ENCODE measurements at places on chromosomes 12 and 14.
A peak's percentile ranks its signal among the peaks of the same experiment; 100 is the strongest.

DNA sequence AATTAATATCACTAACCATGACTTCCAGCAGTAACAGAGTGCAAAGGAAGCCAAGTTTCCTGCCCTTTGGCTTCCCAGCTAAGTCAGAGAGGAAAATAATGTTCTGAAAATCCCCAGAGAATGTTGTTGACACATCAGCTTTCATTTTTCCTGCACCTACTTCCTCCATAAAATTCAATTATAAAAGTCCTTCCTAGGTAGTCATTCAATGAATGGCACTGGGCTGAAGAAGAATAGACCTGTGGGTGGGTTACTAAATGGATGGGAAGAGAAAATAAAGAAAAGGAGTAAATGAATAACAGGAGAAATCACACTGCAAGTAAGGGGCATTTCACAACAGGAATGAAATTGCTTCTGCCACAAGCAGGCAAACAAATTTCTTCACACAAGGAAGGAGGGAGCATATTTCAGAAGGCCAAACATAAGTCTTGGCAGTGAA, 73.2 kb upstream of the MDM1 start:
- no peak for DNase-seq

- DNase-seq: no peak
Measured at GRCh38 chr14:67957946-67958345, 138.4 kb downstream of the RAD51B start.

- no peak for DNase-seq
Measured at GRCh38 chr12:26046203-26046602, 78.6 kb downstream of the BHLHE41 start.

DNA sequence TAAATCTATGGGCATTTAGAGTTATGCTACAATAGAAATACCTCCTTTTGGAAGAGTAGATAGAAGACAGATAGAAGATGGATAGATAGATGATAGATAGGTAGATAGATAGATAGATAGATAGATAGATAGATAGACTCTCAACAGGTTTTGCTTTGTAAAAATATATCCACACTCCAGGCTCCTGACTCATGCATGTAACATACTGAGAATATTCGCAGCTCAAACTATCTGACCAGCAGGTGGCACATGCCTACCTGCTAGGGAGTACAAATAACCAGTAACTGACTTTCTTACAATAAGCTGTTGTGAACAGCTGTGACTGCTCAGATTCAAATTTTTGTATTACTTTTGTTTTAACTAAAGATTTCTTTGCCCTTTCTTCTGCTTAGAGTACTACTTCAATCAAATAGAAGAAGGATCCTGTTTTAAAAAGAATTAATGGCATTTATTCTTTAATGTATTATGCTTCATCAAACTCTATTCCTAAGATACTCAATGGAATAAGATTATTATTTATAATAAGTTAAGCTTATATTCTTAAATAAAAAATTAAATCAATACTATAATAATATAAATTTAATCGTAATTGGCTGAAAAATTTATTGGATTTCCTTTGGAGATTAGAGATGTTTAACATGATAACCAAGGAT, 15.8 kb upstream of the CPNE8 start:
- DNase-seq: no peak

- DNase-seq: no peak
Measured at GRCh38 chr14:44995196-44995595, 33.2 kb downstream of the TOGARAM1 start.

- no peak for DNase-seq
Measured at GRCh38 chr14:54486685-54487084, 2.1 kb downstream of the GMFB start.

- DNase-seq: no peak
Measured at GRCh38 chr12:76047060-76047459, 15.5 kb upstream of the PHLDA1 start.

- no peak for DNase-seq
Measured at GRCh38 chr14:101726295-101726953, 35.1 kb upstream of the PPP2R5C start.

DNA sequence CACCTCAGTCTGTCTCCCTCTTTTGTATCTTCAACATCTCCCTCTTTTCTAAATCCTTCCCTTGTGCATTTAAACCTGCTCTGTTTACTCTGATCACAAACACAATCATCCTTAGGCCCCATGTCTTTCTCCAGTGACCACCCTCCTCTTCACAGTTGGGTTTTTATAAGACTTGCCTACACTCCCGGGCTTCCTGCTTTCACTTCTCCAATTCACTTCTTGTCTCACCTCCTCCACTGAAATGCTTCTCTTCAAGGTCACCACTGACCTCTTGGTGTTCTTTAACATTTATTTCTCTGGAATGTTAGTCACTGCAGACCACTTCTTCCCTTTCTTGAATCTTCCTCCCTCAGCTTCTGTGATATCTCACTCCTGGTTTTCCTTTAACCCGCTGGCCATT, 8.7 kb upstream of the SMCO2 start:
- DNase-seq: no peak

GRCh38 chr12:51163795-51164194, 9.1 kb downstream of the TFCP2 start:
- no peak for DNase-seq

GRCh38 chr12:75212072-75212471, 2.4 kb upstream of the KCNC2 start:
- DNase-seq: no peak

DNA sequence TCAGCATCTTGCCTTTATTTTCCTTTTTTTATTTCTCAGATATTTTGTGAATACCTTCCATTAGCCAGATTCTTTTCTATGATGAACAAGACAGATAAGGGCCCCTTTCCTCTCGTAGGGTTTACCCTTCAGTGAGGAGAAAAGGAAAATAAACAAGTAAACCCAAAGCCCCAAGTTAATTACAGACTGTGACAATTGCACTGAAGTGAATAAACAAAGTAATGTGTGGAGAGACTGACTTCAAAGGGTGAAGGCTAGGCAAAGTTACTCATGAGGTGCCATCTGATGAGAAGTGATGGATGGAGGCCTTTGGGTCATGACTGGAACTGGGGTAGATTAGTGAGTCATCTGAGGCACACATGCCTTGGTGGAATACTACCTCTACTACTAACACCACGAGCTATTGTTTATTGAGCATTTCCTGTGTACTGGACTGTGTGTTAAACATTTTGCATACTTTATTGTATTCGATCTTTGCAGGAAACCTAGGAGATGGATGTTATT, 143.4 kb upstream of the PRICKLE1 start:
- DNase-seq: no peak

DNA sequence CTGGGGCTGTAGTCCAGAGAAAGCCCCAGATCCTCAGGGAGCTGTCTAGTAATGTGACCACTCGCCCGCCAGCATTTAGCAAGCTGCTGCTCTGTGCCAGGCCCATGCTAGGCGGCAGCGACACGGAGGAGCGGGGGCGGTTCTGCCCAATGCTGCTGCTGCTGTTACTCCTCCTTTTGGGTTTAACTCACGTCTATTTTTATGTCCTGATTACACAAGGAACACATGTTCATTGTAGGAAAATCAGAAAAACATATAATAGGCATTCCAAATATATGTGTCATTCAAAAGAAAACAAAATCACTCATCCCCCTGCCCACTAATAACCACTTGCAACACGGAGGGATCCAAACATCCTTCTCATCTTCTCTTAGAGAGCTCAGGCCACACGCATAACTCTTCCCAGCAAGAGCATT, 30.4 kb downstream of the CCDC92 start:
- DNase-seq: no peak

- DNase-seq: no peak
Measured at GRCh38 chr12:6824901-6825381, 3.3 kb upstream of the P3H3 start.

DNA sequence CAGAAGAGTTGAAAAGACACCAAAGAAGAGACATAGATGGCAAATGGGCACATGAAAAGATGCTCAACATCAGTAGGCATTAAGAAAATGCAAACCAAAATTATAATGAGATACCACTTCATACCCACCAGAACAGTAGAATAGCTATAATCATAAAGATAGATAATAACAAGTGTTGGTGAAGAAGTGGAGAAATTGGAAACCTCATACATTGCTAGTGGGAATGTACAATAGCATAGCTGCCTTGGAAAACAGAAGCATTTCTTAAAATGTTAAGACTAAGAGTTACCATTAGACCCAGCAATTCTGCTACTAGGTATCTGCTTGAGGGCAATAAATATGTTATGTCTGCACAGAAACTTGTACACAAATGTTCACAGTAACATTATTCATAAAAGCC, 78.8 kb downstream of the ACADS start:
- no peak for DNase-seq

DNA sequence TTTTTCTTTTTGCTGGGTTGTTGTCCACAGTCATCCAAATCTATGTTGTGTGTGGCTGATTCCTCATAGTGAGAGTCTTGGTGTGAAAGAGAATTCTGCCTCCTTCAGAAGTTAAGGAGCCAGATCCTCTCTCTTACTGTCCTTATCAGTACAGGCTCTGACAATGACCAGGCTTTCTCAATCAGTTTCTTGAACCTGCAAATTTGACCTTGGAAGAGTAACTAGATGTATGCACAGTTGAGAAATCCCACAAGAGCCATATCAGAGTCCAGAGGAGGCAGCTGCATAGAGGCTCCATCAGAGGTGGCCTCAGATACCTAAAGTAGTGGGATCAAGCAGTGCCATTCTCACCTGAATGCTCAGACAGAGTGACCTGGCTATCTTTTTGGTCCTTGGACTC, 5.5 kb upstream of the GALC start:
- DNase-seq: no peak

- no peak for DNase-seq
Measured at GRCh38 chr12:6839482-6840201, 1.1 kb upstream of the GNB3 start.

DNA sequence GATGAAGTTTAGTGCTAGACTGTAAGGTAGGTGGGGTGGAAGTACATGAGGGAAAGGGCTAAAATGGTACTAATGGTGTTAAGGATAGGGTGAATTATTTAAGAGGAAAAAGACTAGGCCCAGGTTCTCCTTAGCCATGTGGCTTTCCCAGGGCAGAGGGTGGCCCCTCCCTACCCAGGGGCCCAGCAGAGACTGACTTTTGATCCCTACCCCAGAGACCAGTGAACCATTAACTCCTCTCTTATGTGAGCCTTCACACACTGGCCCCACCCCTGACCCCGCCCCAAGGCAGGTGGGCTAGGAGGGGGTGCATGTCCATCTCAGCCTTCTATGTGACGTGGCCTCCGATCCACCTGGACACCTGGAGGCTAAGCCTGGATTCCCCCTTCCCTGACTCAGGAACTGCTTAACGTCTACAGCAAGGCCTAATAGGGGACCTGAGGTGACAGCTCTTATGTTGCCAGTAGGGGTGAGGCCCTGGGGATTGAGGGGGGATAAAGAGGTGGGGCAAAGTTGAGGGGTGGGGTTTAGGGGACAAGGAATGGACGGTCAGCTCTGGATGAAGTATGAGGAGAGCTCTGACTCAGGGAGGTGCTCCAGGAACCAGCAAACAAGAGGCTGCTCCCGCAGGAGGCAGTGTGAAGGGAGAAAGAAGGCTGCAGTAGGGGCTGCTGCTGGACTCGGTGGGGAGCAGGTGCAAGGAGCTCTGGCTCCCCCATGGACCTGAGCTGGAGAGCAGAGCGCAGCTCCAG, 757 bp downstream of the SLC39A5 start:
- no peak for DNase-seq

DNA sequence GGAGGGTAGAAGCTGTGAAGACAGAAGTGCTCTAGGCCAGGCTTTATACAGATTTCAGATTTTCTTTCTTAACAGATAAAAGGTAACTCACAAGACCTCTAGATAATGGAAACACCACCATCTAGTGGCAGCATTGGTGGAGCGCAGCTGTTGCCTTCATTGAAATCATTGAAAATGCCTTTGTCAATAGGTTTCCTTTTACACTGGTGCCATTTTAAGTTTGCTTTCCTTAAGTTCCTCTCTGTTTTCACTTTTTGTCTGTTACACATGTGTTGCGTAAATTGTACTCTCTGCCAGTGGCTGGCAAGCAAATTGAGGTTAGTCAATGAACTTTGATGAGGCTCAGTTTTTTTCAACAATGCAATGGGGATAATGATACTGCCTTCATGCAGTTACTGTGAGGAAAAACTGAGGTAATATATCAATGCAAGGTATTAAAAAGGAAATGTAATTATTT, 31.1 kb downstream of the ALDH1L2 start:
- DNase-seq: peak; percentile 46

DNA sequence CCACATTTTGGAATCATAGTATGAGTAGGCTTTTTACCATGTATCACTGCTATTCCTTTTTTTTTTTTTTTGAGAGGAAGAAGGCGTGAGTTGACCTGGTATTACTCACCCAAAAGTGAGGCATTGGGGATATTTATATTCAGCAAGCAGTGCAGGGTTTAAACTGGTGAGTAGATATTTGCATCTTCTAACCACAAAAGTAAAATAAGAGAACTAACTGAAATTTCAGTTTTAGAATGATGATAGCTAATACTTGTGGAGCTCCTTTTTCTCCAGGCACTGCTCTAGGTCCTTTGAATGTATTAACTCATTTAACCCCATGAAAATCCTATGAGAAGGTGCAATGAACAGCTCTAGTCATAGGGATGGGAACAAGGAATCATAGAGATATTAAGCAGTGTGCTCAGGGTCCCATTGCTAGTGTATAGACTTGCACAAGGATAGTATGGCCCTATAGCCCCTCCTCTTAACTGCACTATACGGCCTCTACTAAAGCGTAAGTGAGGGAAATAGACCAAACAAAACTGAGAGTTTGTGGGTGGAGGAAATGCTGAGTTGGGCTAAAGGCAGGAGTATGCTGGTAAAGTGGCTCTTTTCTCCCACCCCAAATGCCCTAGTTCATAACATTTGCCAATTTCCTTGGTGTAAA, 104.3 kb upstream of the MAX start:
- DNase-seq: no peak

GRCh38 chr12:11702959-11703358, 53.5 kb downstream of the ETV6 start:
- DNase-seq: no peak

DNA sequence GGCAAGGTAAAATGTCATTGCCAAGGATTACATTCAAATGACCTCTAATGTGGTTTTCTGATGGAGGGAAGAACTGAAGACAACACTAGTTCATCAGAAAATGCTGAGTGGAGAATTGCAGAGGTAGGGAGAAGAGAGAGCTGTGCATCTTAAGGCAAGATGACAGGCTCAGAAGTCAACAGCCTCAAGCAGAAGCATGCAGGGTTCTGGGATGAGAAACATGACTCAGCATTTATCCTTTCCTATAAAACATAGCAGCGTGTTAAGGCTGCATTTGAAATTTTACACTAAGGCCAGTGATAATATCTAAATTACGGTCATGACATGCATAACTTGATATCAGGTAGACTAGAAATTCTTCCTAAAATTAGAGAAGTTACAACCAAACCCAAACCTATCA, 53.7 kb upstream of the DYRK2 start:
- DNase-seq: no peak

DNA sequence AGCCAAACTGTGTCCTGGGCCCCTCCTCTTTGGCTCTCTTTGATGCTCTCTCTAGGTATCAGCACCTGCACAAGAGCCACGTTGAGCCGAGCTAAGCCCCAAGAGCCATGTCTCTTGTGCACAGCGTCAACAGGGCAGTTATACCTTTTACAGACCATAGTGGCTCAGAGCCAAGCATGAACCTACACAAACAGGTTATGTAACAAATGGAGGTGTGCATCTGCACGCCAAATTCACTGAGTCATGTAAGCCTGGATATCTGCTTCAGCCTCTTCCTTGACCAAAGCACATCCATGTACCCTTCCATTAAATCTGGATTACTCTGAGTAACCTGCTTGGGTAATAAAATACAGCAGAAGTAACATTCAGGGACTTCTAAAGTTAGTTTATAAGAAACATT, 509.7 kb downstream of the NAV3 start:
- DNase-seq: no peak

GRCh38 chr12:50734409-50735263, 29.3 kb upstream of the ATF1 start:
- DNase-seq: no peak

GRCh38 chr12:6745741-6746525, 7.0 kb downstream of the MLF2 start:
- no peak for DNase-seq
